K562 (cell line): ENCODE measurements at places on chromosomes 6 and 20. TPM values are rescaled to one million over a fixed set of nuclear protein-coding genes. Genes with fewer than 3 reads are reported as not detected.

Gene SAMD3
- 0.29 TPM in 1 of 2 replicates, not detected in the other for total RNA-seq

Gene NRSN2
- 26.7 and 28.5 TPM in 2 replicates for total RNA-seq

GRCh38 chr6:130946076-130946475 is 117.0 kb downstream of the EPB41L2 start:
- no peak for DNase-seq

DNA sequence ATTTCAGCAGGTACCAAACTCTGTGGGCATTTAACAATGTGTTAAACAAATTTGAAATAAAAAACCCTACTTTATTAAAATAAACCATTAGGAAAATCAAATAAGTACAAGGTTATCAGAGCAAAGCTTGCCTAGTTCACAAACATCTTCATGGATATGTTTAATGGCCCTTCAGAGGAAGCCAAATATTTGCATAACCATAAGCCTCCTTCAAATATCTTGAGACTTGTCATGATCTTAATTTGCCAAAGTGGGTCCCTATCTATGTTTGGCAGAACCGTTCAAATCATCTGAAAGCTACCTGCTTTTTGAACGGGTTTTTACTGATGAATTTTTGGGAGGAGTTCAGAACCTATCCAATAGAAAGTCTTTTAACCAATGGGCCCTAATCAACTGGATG is 176.3 kb downstream of the BACH2 start:
- no peak for DNase-seq

DNA sequence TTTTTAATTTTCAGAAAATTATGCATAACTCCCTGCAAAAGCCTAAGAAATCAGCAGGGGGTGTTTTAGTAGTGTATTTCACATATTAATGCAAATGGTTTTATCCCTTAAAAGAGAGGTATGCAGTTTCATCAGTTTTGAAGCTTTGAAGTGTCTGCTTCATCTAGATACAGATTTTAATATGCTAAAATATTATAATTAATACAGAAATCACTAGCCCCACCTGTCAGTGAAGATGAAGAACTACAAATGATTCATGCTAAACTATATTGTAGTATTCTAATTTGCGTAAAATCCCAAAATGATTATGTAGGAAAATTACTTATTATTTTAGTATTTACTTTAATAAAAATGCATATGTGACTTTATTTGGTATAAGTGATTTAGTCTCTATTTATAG is 2.9 kb upstream of the TFB1M start:
- no peak for DNase-seq

DNA sequence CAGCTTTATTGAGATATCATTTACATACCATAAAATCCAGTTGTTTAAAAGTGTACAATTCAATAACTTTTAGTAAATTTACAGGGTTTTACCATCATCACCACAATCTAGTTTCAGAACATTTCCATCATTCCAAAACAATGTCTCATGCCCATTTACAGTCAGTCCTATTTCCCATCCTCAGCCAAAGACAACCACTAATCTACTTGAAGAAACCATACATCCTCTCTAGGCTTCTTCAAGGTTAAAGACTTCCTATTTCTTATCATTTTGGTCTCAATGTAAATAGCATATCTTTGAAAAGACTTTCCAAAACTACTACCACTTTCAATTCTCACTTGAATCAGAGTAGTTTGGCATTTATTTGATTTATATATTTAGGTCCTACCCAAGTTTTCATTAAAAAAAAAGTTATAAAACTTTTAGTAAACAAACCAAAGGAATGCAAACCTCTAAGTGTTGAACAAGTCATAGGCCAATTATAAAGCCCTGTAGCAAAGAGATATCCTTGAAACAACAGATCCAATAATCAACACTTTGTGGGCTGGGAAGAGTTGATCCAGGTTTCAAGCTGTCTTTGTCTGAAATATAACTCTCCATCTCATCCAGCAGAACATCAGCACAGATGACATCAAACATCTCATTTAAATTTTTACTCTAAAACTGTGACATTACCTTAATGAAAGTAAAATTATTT is 211.3 kb upstream of the RUNX2 start:
- DNase-seq = no peak
